Stimulated activated CD4-positive, alpha-beta T cell treated with anti-CD3 and anti-CD28 coated beads, Interleukin-12 subunit alpha, Interleukin-12 subunit beta, amount 100 ng/mL, for 4 hours (primary cell): ENCODE measurements at places on chromosomes 3 and 15.
A peak's percentile ranks its signal among the peaks of the same experiment; 100 is the strongest.

GRCh38 chr3:196969134-196969659 is 564 bp upstream of the PIGZ start:
- peak; percentile 45 for DNase-seq

- DNase-seq, result no peak
Observed at GRCh38 chr3:59290358-59290757, 240.5 kb upstream of the CFAP20DC start.

GRCh38 chr3:154766765-154767503 is 313.2 kb upstream of the MME start:
- DNase-seq, result no peak

DNA sequence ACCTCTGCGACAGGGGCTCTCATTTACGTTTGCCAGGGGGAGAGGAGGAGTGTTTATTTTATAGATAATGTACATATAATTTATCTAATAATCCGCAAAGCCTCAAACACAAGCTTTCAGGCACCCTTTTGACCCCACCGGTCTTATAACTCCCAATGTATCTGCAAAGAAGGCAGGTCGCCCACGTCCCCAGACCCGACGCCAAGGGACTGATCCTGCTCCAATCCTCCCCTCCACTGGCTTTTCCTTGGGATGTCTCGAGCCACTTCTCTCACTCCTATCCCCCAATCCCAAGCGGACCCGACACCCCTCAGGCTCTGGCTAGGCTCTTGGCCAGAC is 452 bp downstream of the DCP1A start:
- no peak for DNase-seq

DNA sequence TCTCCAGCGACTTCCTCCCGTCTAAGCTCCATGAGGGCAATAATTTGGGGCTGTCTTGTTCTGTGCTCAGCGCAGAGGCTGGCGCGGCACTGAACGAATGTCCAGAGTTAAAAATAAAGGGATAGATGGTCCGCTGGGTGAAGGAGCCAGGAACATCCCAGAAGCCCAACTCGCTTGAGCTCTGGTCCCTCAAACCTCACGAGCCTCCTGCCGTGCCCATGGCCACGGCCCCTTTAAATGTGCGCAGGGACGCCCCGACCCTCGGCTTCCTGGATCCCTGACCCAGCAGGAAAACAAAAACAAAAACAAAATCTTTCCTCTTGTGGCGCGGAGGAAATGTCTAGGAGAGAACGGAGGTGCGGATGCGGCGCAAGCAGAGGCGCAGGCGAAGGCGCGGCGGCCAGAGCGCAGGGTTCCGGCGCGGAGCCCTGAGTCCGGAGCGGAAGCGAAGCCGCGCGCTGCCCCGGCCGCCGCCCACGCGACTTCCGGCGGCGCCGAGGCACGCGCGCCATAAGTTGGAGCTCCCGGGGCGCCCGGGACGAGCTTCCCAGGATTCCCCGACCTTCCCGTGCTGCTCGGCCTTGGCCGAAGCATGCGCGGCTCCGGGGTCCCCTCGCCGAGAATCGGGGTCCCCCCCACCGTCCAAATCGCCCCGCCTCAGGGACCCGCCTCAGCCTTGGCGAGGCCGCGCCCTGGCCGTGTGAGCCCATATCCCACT is 52.9 kb upstream of the WNT7A start:
- DNase-seq, result no peak

DNA sequence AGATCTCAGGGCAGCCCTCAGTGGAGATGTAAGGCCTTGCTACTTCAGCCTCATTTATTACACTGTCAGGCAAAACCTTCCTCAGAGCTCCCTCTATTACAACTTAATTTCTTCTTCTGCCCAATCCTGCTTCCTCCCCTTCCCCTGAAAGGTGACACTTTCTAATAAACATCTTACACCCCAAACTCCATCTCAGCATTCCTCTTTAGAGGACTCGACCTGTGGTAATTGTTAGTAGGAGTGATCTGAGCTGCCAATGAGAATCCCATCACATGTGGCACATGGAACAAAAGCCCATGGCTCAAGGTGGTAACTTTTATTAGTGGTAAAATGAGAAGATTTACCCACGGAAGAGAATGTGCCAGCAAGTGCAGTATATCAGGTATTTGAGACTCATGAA is 29.8 kb downstream of the DTWD1 start:
- no peak for DNase-seq

DNA sequence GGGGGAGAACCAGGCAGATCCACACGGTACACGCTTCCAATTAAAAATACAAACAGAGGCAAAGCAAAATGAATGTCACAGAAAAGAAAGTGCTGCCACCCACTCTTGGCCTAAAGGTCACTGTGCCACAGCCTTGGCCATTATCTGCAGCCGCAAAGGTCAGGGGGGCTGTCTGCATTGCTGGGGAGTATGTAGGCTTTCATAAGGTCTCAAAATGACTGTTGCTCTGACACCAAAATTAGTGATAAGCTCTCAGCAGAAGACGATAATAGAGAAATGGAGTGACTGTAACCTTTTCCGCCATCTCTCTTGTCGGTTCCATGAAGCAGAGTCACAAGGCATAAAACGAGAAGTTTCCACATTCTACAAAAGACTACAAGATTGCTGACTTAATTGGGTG is 374.2 kb upstream of the ICE2 start:
- DNase-seq, result no peak
